ENCODE measurements at places on chromosomes 3 and 15.
A peak's percentile ranks its signal among the peaks of the same experiment; 100 is the strongest.

- no peak for DNase-seq
These were observed 42.8 kb upstream of the NSMCE3 start for GRCh38 chr15:29312387-29312786.

- no peak for DNase-seq
These were observed 98.9 kb downstream of the MEIS2 start for GRCh38 chr15:37001417-37001816.

DNA sequence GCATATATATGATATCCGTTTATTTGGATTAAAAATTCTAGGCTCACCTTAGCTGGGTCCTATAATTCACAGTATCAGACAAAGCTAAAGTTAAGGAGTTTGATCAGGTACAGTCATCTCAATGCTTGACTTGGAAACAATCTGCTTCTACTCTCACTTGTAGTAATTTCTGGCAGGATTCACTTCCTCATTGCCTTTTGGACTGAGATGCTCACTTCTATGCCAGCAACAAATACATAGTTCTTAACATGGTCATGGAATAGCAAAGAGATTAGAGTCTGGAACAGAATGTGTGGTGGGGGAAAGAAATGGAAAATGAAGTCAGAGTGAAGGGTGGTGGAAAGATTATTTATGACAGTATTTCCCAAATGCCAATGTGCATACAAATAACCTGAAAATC lies 693.6 kb downstream of the CADM2 start:
- no peak for DNase-seq

DNA sequence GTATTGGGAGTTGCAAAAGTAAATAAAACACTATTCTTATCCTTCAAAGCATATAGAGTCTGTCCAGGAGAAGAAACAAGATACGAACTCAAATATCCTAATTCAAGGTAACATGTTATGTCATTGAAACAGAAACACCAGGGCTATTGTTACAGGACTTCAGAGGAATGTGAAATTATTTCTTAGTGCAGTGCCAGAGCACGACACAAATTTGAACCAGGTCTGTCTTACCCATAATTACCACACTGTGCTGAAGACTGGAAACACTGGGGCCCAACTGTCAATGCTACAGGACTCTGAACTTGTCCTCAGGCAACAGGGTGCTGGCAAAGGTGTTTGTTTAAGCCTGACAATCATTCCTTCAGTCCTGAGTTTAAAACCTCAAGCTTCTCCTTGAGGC lies 633.6 kb upstream of the UBE2E2 start:
- DNase-seq, result no peak

DNA sequence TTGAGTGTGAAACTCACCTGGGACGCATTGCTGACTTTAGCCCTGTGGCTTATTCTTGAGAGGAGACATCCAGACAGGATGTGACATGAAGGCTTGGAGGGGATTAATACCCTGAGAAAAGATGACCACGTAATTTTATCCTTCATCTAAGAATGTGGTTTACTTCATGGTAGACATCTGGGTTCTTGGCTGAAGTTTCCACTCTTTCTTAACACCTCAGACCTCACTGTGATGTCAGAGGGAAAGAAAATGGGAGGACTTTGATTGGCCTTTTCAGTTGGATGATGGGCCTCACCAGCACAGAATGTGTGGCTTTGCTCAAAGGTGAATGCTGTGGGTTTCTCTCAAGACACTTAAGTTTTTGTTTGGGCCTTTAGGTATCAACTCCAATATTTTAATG lies 16.5 kb downstream of the GORASP1 start:
- DNase-seq, result no peak

- DNase-seq, result no peak
These were observed 100.1 kb downstream of the IGF2BP2 start for GRCh38 chr3:185724761-185725160.

DNA sequence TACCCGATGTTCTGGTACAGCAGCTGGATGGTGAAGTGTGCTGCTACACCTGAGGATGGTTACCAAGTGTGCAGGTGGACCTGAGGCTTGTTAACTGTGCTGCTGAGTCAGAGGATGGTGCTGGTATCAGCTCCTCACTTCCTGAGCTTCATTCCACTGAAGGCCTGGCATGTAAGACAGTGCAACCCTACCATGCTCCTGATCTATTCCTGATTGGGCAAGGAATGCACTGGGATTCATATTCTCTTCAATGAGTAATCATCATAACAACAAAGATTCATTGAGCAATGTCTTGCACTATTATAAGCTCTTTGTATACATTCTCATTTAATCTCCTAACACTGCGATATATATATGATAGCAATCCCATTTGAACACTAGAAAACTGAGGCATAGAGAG lies 62.9 kb upstream of the THSD4 start:
- DNase-seq, result no peak

DNA sequence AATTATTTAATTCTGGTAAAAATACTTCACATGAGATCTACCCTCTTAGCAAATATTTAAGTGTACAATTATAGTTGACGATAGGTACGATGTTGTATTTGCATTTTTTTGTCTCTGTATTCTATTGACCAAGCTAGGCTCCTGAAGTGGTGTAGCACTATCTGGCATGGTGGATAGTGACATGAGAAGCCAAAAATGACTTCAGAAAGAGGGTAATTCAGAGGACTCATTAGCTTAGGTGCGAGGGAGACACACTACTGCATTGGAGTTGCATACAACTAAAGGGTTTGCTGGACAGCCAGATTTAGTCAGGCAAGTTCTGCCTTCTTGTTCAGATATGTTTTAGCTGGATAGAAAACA lies 50.6 kb downstream of the KBTBD8 start:
- DNase-seq, result no peak

DNA sequence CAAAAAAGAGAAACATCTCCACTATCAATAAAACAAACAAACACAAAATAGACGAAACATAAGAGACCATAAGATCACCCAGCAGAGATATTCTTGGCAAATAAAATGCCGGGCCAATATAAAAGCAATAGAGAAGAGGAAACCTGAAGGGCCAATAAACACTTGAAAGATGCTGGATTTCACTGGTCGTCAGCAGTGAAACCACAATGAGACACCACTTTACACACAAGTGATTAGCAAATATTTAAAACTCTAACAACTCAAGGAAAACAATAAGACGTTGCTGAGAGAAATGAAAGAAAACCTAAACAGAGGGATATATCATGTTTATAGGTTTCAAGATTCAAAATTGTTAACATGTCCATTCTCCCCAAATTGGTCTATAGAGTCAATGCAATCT lies 148.5 kb downstream of the WDR76 start:
- DNase-seq, result no peak

- peak; percentile 61 for DNase-seq
These were observed 926 bp upstream of the SKOR1 start for GRCh38 chr15:67824197-67824968.

GRCh38 chr3:43093974-43094373 lies 11.9 kb downstream of the POMGNT2 start:
- DNase-seq, result no peak

DNA sequence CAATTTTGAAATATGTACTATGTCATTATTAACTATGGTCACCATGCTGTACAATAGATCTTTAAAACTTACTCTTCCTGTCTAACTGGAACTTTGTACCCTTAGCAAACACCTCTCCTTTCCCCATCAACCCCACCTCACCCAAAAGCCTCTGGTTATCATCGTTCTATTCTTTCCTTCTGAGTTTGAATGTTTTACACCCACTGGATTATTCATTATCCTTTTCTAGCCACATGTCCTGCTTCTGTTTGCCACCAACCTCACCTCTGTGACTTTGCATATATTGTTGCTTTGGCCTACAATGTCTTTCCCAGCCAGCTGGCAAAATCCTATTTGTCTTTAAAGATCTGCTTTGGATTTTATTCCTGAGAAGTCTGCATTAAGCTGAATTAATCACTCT lies 102.6 kb upstream of the TSPAN3 start:
- no peak for DNase-seq

DNA sequence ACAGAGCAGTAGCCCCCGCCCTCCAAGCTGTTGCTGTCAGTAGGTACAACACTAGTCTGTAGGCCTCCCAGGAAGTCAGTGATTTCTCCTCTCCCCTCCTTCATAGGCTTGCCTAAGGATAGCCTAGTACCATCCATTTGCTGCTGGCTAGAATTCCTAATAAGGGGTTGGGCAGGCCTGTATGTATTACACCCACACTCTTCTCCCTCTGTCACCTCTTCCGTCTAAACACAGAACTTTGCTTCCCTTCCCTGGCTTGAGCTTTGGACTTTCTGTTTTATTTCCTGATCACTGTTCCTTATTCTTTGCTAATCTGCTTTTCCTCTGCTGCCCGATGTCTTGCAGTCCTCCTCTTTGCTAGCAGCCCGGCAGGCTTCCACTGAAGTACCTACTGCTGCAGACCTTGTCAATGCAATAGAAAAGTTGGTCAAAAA lies 93.4 kb upstream of the UMPS start:
- no peak for DNase-seq

DNA sequence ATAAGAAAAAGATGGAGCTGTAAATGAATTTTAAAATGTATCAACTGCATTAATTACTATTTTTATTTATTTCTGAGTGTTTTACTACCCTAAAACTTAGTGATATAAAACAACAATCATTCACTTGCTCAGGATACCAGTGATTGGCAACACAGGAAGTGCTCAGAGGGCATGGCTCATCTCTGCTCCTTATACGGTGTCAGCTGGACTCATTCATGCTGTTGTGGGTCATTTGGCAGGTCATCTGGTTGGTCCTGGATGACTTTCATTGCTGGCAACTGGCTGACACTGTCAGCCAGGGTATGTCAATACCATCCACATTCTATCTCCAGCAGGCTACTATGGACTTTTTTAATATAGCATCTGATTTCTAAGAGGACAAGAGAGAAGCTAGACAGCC lies 689.6 kb upstream of the NECTIN3 start:
- no peak for DNase-seq

- no peak for DNase-seq
These were observed 67.7 kb downstream of the CD200R1L start for GRCh38 chr3:112779011-112779410.

- no peak for DNase-seq
These were observed 71.0 kb downstream of the RBM6 start for GRCh38 chr3:50010959-50011358.

DNA sequence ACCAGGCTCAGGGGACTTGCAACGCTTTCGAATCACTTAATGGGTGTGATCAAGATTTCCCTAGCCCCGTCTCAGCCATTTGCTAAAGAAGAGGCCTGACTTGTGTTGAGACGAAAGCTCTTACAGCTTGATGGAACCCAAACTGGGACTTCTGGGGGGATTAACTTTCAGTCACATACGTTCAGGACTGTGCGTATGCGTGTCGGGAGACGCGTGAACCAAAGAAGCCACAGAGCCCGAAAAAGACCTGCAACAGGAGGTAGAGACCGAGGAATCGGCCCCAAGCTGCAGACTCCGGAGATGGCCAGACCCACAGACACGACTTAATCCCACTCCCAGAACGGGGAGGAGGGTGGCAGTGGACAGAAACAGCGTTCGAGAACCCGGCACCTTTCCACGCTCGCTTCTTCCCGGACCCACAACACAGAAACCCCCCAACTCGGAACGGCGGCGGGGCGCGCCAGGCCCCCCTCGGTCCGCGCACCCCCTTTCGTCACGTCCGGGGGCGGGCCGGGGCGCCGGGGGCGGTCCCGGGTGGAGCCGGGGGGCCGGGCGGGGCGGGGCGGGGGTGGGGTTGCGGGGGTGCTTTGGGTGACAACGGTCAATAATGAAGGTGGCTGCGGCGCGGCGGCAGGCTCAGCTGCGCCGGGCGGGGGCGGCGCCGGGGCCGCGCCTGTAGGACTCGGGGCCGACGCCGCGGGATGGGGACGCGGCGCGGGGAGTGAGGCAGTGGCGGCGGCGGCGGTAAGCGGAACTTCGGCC lies at the start of gene ATP11B:
TSS of gene ATP11B (plus strand) at position 604 of the 762 bp plus-strand sequence. CDS start 256 bp downstream, outside the sequence.
- DNase-seq, result peak; percentile 91

GRCh38 chr15:33190539-33190938 lies 4.0 kb downstream of the FMN1 start:
- DNase-seq, result no peak

DNA sequence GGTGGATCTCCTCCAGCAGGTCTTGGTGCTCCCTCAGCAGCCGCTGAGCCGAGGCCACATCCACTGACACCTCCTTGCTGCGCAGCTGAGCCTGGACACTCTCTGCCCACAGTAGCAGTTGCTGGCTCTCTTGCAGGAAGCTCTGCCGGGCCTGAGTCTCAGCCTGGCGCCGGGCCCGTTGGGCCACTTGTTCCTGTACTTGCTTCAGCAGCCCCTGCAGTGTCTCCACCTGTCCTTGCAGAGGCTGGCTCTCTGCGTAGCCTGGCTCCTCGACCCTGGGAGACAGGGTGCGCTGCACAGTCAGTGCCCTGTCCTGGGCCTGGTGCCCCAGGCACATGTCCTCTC lies 15.5 kb downstream of the SPTBN5 start:
- DNase-seq, result no peak

DNA sequence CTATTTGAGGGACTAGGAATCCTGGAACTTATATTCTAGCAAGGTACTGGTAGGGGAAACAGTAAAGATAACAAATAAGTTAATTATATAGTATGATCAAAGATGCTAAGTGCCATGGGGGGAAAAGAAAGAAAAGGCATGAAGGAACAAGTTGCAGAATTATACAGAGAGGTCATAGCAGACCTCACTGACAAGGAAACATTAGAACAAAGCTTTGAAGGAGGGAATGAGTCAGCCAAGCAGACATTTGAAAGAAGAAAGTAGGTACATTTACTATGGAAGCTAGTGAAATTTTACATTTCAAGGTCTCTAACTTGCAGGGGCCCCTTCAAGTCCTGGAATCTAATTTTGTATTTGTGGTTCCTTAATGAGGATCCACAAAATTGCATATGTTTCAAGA lies 57.2 kb upstream of the TIPARP start:
- DNase-seq, result no peak

DNA sequence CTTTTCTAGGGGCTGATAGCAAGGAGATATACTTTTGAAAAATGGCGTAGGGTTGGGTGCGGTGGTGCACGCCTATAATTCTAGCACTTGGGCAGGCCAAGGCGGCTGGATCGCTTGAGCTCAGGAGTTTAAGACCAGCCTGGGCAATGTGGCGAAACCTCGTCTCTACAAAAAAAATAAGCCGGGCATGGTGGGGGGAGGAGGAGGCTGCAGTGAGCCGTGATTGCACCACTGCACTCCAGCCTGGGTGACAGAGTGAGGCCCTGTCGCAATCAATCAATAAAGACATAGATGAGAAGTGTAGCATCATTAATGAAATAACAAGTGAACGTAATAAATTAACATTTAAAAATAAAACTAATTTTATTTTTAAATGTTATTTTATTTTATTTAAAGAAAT lies 134.6 kb downstream of the SLCO3A1 start:
- DNase-seq, result no peak

GRCh38 chr3:68972358-68972979 lies 40.1 kb upstream of the TAFA4 start:
- DNase-seq, result peak; percentile 65
